ENCODE measurements at places on chromosomes 5 and 9.

GRCh38 chr5:78803353-78803752, 154.8 kb upstream of the LHFPL2 start:
- no peak for DNase-seq

DNA sequence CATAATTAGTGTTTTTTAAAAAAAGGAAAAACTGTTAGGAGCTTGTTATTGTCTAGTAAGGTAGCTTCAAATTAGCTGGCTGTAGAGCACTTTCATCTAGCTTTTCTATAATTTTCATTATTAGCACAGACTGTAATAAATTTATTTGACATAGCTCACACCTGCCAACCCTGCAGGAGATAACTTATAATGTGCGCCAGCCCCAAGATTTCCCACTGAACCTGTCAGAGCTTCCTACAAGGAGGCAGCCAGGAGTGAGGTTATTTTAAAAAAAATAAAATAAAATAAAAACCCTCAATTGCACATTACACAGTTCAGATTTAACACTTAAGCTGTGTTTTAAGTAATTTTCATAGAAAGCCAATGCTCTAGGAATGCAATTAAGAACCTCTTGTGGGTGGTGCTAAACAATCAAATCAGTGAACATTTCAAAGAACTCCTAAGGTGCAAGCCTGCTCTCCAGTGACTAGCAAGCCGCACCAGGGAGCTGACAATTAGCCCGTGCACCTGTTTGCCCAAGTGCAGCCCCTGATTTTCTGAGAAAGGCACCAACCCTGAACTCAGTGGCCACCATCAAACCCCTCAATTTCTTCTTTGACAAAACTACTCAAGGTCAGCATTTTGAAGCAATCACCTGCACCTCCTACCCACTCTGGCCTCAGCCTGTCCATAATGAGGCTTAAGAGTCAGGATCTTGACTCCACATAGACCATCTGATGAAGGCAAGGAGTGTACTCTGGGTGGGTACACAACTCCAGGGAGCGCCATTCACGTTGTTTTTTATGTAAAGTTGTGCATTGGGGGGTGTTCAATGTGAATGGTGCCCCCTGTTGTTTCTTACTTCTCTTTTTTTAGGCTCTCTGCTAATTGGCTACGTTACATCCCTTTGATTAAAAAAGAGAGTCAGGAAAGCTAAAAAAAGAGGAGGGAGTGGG, 385.3 kb upstream of the WWC1 start:
- no peak for DNase-seq

DNA sequence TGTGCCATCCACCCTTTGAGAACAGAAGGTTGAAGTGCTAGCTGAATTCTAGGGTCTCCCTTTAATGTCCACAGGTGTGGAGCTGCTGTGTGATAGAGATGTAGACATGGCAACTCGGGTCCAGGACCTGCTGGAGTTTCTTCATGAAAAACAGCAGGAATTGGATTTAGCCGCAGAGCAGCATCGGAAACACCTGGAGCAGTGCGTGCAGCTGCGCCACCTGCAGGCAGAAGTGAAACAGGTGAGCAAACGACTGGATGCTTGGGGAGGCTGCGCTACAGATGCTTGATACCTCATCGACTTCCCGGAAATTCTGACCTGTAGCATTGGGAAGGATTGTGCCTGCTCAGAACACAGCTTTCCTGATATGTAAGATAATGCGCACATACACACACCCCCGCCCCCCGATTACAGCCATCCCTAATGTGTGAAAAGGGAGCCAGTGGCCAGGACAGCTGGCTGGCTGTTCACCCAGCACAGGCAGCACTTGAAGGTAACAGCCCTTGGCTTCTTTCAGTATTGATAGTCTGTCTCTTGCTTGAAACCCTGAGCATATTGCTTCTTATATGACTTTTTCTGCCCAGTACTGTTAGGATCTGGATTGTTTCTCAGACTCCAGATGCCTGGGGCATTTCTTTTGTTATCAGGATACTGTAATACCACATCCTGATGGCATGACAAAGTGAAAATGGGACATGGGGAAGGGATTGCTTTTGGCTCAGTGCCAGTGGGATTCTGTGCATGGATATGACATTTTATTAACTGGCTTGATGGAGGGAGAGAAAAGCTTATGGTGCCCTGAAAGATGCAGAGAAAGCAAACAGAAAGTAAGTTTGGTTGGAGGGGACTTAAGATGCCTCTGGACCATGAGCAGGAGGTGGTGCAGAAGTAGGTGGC, 216.8 kb upstream of the OTULINL start:
- no peak for DNase-seq

DNA sequence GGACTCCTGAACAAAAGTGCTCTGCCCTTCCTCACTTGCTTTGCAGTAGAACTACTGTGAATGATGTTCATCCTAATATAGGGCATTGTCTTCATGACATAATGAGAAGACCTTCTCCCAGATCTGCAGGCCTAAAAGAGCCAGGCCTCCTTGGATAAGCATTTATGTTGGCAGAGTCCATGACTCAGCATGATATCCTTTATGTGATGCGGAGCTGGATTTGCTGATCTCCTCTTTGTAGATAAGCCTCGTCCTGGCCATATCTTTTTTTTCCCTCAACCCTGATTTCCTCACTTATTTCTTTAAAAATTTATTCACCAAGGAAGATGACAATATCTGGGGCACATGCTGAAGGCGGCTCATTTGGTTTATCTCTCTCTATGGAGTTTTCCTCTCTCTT, 62.4 kb upstream of the TAS2R1 start:
- DNase-seq, result no peak

- DNase-seq, result no peak
Observed at GRCh38 chr9:123063177-123063598, 29.7 kb downstream of the GPR21 start.

GRCh38 chr9:99027443-99027842, 77.5 kb upstream of the TGFBR1 start:
- DNase-seq, result no peak

DNA sequence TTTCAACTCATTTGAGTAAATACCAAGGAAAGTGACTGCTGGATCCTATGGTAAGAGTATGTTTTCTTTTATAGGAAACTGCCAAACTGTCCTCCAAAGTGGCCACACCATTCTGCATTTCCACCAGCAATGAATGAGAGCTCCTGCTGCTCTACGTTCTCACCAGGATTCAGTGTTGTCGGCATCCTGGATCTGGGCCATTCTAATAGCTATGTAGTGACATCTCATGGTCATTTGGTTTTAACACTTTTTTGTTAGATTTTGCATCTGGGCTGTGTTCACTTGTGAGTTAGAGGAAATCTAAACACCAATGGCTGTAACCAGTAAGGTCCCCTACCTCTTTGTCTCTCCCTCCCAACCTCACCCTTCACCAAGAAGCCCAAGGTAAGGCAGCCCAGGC, 115.9 kb downstream of the ATPSCKMT start:
- DNase-seq, result no peak

DNA sequence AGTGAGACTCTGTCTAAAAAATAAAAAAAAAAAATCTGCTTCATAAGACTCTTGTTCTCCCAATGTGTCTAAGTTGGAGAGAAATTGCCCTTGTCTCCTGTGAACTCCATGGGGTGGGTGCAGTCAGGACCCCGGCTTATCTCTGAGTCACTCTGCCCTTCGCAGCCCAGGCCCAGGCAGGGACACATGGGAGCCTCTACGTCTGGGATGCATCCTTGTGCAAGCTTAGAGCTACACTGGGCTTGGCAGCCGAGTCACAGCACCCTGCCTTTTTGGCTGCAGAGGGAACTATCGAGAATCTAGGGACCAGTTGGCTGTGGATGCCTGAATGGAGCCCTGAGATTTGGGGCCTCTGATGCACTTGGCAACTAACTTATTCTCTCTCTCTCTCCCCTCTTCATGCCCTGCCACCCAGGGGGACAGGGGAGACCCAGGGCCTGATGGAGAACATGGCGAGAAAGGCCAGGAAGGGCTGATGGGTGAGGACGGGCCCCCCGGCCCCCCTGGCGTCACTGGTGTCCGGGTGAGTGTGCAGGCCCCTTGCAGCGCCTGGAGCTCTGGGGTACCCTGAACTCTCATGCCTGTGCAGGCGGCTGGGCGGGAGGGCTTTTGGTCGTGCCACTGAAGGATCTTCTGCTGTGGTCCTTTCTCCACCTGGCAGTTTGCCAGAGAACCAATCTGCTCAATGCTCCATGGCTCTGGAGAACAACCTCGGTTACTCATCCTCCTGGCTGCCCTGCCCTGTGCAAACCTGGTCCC, 47.5 kb upstream of the ORM1 start:
- no peak for DNase-seq

DNA sequence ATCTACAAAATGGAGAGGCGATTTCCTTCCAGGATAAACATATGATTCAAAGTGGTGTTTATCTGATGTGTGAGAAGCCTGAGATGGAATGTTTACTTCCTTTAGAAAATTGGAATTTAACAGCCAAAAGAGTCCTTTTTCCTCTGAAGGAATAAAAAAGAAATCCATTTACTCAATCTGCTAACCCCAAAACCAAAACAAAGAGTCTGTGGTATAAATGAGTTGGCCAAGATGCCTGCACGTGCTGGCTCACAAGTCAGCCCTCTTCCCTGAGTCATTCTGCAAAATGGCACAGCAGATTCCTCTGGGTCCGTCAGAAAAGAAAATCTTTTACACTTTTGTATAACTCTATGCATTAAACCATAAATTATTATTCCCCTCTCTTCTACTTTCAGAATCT, 60.8 kb downstream of the EBF1 start:
- DNase-seq, result no peak

DNA sequence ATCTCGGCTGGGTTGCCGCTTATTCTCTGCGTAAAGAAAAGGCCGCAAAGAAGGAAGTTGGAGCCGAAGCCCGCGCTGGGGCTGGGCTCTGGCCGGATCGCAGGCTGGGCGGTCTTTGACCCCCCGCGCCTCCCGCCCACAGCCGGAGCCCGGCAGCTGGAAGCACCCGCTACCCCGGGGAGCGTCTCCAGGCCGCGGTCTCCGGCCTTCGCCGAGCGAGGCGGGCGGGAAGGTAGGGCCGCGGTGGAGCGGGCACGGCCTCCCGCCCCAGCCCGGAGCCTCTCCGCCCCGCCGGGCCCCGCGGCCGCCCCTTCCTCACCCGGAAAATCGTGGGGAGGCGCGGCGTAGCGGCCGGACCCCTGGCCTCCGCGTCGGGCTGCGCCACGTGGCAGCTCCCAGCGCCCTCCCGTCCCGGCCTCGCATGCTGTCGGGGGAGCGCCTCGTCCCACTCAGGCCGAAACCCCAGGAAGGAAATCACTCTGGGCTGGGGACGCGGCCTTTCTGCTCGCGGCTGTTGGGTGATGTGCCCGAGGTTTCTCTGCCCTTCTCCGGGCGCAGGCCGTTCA, 12.0 kb downstream of the FOXD1 start:
- DNase-seq, result no peak
